ENCODE measurements at places on chromosomes 1 and 21.

DNA sequence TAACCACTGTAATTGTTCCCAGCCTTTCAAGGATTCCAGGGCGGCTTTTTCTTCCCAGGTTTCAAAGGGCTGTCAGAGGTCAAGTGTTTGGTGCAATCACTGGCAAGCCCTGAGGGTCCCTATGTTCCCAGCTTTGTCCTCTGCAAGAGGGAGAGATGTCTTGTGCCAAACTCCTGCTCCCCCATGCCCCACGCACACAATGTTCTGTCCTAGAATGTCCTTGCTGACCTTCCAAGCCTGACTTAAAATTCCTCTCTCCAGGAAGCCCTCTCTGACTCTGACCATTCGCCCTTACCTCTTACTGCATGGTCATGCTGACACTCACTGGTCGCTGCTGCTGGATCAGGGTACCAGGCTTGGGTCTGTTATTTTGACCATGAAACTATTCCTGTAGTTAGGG, 152.5 kb upstream of the KCND3 start:
- DNase-seq: no peak

DNA sequence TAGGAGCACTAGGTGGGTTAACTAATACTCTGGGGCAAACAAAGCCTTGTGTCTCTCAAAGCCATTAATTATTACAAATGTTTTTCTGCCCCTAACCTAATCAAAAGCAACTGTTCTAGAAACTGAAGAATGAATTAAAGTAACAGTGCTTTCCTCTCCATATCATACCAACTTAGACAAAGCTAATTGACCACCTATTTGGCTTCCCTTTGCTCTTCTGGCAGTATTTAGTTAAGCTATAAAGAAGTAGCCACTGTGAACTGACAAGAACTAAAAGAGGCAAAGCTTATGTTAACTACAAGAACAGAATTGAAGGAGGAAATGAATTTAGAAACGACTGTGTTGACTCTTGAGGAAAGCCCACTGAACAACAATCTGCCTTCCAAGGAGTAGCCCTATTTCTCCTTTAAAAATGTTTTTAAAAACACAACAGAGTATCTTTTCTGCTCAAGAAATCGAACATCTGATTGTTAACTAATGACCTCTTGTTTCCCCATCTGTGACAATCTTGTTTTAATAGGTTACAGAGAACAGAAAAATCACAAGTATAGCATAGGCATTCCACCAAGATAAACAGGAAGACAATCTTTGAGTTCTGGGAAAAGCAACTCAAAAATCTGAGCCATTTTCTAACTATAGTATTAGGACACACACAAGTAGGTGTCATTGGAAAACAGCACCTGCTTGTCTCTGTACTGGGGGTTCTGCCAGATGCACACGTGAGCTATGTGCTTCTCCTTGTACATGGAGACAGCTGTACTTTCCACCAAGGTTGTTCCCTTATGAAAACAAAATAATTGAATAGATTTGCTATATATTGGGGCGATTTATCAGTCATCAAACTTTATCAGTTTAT, 3.1 kb upstream of the EGLN1 start:
- no peak for DNase-seq

GRCh38 chr1:12014141-12014991, 4.9 kb upstream of the MIIP start:
- no peak for DNase-seq

- no peak for DNase-seq
Observed at GRCh38 chr21:28627691-28628090, 365.0 kb downstream of the LTN1 start.
